ENCODE measurements at places on chromosomes 1 and 21. TPM values are rescaled to one million over a fixed set of nuclear protein-coding genes. Genes with fewer than 3 reads are reported as not detected.

OR2M3 gene
- total RNA-seq: not detected

MATN1 gene
- 0.96 TPM for total RNA-seq

- DNase-seq: peak; percentile 80
Measured at GRCh38 chr21:42746593-42747275, 93.3 kb downstream of the PDE9A start.

CASZ1 gene
- 13.0 TPM for total RNA-seq

S100A7A gene
- not detected for total RNA-seq

FAM177B gene
- 1.0 TPM for total RNA-seq
